ENCODE measurements at places on chromosomes 7 and 10. TPM values are rescaled to one million over a fixed set of nuclear protein-coding genes. Genes with fewer than 3 reads are reported as not detected.

The IL2RA gene
- total RNA-seq: 4.1 TPM

The KIAA1549 gene
- 4.8 TPM for total RNA-seq

The MRLN gene
- not detected for total RNA-seq

DNA sequence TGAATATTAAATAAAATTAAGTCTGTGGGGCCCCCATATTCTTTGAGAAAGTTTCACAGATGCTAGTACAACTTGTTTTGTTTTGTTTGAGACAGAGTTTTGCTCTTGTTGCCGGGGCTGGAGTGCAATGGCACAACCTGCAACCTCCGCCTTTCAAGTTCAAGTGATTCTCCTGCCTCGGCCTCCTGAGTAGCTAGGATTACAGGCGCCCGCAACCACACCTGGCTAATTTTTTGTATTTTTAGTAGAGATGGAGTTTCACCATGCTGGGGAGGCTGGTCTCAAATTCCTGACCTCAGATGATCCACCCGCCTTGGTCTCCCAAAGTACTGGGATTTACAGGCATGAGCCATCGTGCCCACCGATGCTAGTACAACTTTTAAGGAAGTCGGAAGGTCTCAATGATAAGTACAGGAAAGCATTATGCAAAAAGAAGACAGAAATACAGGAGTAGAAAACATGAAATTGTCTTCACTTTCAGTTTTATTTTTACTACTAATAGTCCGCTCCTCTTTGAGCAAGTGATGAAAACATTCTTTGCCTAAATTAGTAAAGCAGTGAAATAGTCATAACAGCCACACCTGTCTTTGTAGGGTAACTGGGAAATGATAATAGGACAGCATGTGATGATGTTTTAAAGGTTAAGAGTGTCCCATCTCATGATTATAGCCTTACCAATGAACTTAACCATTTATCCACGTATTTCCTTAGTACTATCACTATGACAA lies 147.5 kb downstream of the SEMA3D start:
- H3K27ac ChIP-seq: no peak overlapping the region
- no peak for DNase-seq
- H3K36me3 ChIP-seq: no peaks in the 10 kb centered on the region
- no peak overlapping the region for H3K4me3 ChIP-seq
- no peaks in the 10 kb centered on the region for H3K4me1 ChIP-seq
- no peaks in the 10 kb centered on the region for H3K27me3 ChIP-seq

- H3K27me3 ChIP-seq: no peaks in the 10 kb centered on the region
- no peaks in the 10 kb centered on the region for H3K36me3 ChIP-seq
Observed at GRCh38 chr10:17785276-17785930, 23.7 kb upstream of the MRC1 start.

DNA sequence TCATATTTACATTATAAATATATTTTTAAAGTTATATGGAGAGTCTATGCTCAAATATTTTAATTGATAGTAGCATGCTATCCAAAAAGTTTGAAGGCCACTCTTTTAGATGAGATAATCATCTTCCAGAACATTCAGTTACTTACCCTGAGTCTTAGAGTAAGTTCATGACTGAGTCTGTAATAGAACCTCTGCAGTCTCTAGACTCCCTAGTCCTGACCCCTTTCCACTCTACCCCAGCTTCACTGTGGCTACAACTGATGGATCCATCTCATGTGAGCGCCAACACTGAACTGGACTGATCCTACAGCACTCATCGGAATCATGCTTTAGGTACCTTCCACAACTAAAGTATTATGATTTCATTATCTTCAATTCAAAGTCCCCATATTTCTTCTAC lies 10.1 kb downstream of the HACD1 start:
- H3K27me3 ChIP-seq: no peaks in the 10 kb centered on the region
- no peak overlapping the region for H3K27ac ChIP-seq
- no peak overlapping the region for H3K4me3 ChIP-seq
- H3K4me1 ChIP-seq: no peaks in the 10 kb centered on the region
- DNase-seq: no peak

Measured in left lung (tissue), 14 donors.